Osteoblast (primary cell): ENCODE measurements at places on chromosomes 5 and 9.

DNA sequence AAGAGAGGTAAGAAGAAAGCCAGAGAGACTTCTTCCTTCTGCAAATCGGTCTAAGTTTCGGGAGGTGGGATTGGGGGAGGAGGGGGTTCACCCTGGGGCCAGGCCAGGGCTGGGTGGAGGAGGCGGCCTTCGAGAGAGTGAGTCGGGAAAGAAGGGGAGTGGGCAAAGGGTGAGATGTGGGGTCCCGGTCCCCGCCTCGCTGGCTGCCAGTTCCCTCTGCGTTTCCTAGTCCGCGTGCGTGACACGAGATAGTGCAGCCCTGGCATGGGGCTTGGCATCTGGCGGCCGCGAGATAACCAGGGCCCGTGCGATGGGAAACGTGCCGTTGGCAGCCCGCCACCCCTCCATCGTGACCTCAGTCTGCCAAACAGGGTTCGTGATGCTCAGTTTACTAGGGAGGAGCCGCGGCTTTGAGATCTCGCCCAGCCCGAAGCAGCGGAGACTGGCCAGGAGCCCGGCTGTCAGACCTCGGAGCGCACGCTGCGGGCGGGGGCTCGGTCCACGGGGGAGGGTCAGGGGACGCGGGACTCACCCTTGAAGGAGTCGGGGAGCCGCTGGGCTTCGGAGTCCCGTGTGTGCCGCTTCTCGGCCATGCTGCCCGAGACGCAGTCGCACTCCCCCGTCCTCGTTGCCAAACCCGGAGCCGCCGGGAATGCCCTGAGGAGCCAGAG is at the start of gene STOM:
TSS of gene STOM (minus strand) at position 656 of the 671 bp plus-strand sequence. CDS start at position 593, 63 bp downstream.
- no peak for DNase-seq

GRCh38 chr9:127222388-127223095 is 42.0 kb upstream of the GARNL3 start:
- DNase-seq, result no peak

DNA sequence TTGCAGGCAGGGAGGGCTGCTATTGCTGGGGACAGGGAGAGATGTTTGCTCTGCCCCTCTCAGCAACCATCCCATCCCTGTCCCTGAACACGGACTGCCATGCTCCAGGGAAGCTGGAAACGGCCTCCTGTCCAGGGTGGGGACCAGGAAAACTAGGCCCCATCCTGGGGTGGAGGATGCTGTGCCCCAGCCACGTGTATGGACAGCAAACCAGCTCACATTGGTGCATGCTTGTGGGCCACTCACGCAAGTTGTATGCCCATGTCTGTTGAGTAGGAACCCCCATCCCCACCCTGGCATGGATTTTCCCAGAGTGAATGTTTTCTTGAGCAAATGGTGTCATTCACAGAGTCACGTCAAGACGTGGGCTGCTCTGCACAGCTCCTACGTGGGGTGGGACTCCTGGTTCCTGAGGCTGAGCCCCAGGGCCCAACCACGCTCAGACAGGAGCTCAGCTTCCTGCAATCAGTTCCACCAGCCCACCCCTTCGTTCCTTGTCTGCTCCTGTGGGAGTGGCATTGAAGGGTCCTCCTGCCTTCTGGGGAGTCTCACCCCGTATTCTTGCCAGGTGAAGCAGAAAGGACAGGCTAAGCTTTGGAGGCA is 4.6 kb downstream of the UNC5A start:
- DNase-seq, result no peak

- peak; percentile 23 for DNase-seq
Observed at GRCh38 chr5:14086261-14086660, 56.9 kb upstream of the TRIO start.

GRCh38 chr9:112112519-112112918 is 62.6 kb downstream of the SUSD1 start:
- DNase-seq, result peak; percentile 25

DNA sequence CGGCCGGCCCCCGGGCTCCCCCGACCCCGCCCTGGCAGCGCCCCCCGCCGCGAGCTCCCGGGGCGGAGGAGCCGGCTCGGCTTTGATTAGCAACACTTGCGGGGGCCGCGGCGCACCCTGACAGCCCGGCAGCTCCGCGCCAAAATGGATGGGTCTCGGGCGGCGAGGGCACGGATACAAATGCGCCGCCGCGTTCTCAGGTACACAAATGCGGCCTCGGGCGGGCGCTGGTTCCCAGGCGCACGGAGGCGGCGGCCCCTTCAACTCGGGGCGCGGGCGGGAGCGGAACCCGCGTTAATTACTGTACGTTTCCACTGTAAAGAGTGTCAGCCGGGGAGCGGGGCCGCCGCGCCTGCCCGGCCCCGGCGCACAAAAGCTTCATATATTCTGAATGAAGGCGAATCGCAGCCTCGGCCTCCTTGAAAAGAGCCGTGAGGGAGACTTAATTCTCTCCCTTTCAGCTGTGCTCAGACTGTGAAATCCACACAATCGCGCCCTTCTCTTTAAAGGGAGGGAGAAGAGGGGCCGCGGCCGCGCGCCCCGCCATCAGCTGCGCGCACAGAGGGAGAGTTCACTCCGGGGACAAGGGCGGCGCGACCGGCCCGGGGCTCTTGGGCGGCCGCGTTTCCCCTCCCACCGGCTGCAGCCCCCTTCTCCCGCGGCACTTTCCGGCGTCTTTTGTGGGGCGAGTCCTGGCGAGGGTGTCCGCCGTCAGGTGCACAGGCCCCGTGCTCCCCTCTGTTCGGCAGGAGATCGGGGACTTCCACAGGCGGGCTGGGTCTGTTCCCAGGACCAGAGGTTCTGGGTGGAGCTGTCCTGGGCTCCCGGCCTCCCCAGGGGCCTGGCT is 27.0 kb downstream of the MSX2 start:
- no peak for DNase-seq

GRCh38 chr5:19125956-19126713 is 861.9 kb downstream of the CDH18 start:
- DNase-seq, result no peak

GRCh38 chr5:107670087-107670931 is 428 bp downstream of the EFNA5 start:
- DNase-seq, result peak; percentile 85

DNA sequence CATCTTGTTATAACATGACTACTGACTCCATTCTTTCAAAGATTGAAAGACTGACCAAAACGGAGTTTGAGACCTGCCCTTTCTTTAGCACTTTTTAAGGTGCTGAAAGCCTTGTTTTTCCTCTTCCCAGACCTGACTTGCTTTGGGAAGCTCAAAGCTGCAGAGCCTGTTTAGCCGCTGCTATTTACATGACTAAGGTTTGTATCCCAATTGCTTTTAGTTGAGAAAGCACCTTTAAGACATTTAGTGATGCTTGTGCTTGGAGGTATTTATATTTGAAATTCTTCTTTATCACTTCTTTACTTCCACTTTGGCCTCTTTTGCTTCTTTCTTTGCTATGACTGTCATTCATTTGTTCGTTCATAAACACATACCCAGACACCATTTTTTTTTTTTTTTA is 182.6 kb upstream of the ELL2 start:
- DNase-seq, result no peak

DNA sequence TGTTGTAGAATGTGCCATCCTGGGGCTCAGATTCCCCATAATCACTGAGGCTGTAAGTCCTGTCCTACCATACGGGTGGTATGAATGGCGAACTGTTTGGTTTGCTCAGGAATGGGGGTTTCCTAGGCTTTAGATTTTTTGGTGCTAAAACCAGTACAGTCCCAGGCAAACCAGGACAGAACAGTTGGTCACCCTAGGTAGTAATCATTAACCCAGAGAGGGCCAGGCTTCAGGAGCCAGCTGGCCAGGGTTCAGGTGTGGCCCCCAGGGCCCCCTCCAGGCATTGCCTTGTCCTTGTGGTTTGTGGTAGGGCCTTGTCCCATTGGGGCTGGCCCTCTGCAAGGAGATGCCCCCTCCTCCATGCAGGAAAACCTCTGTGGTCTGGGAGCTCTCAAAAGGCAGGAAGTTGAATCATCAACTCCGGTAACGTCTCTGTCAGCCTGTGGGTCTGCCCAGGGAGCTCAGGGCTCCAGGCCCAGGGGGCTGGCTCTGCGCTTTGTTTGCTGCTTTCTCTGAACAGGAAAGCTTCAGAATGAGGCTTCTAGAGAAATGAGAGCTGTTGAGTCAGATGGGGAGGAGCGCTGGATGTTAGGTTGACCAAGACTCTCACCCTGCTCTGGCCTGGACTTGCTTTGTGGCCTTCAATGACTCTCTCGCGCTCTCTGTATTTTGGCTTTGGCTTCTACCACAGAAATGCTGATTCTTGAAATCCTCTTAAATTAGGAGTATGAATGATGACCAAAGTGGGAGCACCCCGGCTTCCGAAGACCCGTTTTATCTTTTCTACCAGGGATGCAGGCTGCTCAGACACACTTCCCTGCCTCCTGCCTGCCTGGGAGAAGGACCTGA is 22.2 kb upstream of the JADE2 start:
- DNase-seq, result peak; percentile 94

DNA sequence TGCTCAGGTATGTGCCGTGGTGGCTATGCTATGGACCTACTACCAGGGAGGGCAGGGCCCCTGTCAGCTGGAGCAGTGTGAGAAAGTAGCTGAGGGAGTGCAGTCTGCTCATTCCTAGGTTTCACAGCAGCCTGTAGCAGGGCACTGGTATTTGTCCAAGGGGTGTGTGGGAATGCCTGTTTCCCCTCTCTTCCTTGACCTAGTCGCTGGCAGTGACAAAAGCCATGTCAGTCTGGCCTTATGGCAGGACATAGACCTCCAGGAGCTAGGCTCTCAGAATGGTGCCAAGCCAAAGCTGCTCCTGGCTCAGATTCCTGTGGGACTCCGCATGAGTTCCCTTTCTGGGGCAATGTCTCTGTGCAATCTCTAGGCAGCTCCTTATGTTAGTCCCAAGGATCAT is 253.9 kb upstream of the TYRP1 start:
- no peak for DNase-seq

DNA sequence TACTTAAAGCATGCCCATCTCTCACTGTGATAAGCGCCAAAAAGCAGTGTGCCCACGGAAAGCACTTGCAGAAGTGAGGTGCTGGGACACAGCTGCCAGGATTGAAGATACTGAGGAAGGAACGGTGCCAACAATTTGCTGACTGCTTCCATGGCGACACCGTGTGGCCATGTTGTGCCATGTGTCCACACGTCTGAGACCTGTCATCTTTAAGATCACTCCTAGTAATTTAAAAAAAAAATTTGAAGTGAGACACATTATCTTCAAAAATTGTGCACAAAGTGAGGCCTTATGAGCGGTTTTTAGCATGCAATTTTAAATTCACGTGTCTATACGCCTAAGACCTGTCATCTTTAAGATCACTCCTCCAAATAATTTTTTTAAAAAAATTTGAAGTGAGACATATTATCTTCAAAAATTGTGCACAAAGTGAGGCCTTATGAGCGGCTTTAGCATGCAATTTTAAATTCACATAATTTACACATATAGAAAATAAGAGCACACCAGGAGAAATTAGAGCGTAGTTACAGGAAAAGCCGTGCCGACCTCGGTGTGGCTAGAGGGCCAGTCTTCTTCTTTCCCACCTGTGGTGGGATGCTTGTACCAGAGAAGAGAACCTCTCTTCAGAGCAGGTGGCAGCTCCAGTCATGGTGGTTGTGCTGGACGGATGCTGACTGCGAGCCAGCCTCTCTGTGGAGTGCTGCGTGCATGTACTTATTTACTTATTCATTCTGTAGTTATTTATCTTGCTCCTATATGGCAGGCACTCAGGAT is 21.4 kb upstream of the FLT4 start:
- DNase-seq, result peak; percentile 71

- DNase-seq, result no peak
Observed at GRCh38 chr5:167936022-167936421, 355.4 kb upstream of the WWC1 start.

DNA sequence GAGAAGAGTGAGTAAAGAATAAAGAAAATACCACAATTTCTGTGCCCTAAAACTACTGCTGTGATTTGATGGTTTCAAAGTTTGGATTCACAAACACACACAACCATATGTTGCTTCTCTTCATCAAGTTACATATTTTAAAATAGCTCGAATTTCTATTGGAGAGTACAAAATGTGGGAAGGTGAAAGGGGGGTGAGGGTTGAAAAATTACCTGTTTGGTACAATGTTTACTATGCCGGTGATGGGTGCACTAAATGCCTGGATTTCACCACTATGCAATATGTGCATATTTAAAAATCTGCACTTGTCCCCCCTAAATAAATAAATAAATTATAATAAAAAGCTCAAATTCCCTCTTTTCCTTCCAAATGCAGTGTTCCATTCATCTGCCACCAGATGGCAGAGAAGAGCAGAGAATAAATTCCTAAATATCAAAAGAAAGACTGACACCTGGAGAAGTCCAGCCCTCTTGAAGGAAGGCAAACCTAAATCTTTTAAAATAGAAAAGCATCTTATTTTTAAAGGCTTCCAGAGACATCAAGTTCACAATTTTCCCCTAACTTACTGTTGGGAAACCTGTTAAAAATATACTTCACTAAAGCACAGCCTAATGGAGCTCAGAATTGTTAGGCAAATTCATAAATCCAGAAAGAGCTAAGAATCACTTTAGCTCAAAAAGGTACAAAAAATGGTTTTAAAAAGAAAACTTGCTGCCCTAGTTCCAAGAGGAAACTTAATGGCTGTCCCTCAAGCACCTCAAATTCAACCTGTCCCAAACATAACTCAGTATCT is 24.8 kb upstream of the HNRNPA0 start:
- peak; percentile 59 for DNase-seq

- no peak for DNase-seq
Observed at GRCh38 chr5:138965626-138966025, 90.5 kb upstream of the LRRTM2 start.

GRCh38 chr5:54390015-54390414 is 65.5 kb upstream of the HSPB3 start:
- DNase-seq, result peak; percentile 64

DNA sequence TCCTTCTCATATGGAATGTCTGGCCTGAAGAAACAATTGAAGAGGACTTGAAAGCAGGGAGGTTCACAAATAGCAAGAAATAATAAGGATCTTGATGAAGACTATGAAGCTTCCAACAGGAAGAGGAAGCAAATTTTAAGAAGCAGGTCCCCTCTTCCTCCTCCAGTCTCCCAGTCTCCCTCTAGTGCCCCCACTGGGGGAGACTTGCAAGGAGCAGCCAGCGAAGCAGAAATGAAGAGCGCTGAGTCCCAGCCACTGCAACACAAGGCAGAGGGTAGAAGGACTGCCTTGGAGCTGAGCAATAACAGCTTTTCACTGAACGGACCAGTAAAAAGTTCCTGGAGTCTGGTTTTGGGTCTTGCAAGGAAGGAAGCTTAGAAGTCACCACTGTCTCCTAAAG is 32.6 kb upstream of the ACO1 start:
- DNase-seq, result no peak

DNA sequence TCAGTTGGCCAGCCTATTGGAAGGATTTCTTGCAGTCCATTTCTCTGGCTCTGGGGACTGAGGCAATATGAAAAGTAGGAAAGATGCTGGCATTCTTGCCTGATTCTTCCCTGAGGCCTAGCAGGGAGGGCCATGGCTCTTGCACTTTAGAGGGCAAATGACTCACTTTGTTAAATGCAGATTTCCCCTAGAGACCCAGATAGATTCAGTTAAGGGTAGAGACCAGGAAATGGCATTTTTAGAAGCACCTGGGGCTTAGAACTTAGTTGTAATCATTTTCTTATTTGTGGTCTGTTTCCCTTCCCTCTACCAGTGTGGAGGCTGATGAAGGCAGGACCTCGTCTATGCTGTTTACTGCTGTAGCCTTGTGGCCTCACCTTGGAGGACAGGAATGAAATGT is 112.8 kb upstream of the NR3C1 start:
- DNase-seq, result no peak
